ENCODE measurements at places on chromosomes 11 and 22.
A peak's percentile ranks its signal among the peaks of the same experiment; 100 is the strongest.

GRCh38 chr11:68946416-68947090 is 34.2 kb downstream of the MRGPRD start:
- DNase-seq, result peak; percentile 53

DNA sequence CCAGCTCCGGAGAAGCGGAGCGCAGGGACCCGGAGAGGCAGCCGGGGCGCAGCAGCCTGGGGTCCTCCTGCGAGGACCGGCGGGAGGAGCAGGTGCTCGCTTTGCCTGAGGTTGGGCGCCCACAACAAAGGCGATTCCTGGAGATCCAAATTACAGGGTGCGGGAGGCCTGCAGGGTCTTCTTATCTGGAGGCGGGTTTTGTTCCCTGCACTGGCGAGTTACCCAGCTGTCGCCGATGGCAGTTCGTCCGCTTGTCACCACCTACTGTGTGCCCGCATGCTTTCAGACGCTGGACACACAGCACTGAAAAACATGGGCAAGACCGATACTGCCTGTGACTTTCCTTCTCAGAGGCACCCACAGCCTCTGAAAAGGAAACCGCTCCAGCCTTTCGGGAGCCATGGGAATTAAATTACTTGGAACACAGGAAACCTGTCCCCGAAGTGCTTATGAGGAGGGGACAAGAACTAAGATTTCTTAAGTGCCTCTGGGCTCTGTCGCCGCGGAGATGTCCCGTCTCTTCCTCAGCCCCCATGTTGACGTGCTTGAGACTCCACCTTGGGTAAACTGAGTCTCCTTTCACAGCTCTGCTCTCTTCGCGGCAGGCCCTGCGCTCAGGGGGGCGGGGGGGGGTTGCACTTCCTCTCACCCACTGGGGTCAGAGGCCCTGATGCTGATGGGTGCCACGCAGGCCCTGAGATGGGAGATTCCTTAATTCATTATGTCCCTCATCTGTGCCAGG is 1.3 kb upstream of the ZFTA start:
- peak; percentile 21 for DNase-seq

DNA sequence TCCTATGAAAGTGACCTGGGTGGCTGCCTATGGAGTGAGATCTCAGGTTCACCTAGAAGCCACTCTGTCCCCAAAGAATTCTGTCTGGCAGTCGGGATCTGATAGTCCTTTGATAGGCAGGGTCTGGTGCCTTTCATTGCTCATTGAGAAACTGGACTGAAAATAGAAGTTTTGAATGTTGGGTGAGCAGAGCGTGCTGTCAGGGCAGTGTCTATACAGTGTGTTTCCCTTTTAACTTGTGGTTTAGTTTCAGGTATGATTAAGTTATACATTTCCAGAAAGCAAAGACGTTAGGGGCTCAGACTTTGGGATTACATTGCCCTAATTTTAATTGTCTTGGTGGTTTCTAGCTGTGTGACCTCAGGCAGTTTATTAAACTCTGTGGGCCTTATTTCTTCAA is 111.3 kb upstream of the PAX6 start:
- DNase-seq, result no peak

GRCh38 chr11:28877340-28877739 is 769.2 kb downstream of the METTL15 start:
- DNase-seq, result peak; percentile 8

DNA sequence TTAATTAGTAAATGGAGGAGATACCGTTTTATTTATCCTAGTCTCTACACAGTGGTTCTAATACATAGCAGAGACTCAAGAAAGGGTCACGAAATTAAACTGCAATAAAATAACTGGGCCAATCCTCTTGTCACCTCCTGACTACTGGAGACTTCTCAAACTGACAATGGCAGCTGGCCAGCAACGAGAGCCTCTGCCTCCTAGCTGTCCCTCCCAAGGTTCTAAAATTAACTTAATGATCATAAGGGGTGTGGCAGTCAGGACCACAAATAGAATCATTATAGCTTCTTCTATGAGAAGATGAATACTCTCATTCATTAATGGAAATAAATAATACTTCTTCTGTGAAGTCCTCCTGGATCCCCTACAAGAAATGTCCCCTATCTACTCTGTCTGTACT is 63.8 kb upstream of the APOA1 start:
- no peak for DNase-seq

GRCh38 chr22:24285245-24285644 is 14.6 kb downstream of the SPECC1L start:
- DNase-seq, result no peak

DNA sequence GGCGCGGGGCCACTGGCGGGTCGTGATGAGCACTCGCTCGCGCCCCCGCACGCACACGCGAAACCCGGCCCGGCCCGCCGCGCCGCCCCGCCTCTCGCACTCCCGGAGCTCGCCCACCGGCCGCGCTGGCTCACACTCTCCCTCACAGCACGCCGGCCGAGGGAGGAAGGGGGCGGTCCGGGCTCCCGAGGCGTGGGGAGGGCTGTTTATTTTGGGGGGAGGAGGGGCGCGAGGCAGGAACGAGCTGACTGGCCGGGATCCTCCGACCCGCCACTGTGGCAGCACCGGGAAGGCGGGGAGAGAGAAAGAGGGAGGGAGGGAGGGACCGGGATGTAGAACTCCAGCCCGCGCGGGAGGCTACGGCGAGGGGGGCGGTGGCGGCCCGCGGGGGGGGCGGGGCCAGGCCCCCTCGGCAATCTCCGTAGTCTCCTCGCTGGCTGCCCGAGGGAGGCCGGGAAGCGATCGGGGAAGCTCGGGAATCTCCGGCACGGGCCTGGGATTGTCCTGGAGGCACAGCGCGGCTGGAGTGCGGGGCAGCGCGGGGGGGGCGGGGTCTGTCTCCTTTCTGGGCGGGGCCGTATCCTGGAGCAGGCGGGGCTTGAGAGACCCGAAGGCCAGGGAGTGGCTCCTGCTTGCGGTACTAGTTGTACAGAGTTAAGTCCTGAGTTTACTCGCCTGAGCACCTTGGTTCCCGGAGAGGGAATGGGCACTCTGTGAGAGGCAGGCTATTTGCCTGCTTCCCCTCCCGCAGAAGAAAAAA is at the start of gene RBFOX2:
RBFOX2 (minus strand) TSS at position 179 of the 760 bp plus-strand sequence. CDS start 399 bp downstream, outside the sequence.
- peak; percentile 97 for DNase-seq

- DNase-seq, result no peak
Observed at GRCh38 chr11:35791088-35791958, 128.7 kb downstream of the TRIM44 start.

GRCh38 chr11:123682696-123683410 is 28.4 kb upstream of the SCN3B start:
- DNase-seq, result no peak

DNA sequence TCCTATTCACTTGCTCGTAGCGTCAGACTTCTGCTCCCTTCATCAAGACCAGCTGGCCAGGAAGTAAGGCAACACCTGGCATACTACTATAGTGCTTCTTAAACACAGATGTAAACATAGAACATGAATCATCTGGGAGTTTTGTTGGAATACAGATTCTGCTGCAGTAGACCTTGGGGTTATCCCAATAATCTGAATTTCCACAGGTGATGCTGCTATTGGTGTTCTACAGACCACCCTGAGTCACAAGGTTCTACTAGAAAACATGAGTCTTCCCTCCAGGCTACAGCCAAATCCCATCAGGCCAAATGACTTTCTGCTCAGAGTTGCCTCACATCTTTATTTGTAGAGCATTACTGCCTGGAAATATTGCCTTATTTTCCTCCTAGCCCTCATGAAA is 175.2 kb downstream of the NELL1 start:
- DNase-seq, result no peak

GRCh38 chr11:294780-295179 is 4.5 kb downstream of the IFITM5 start:
- no peak for DNase-seq

GRCh38 chr11:33532257-33532656 is 168.4 kb downstream of the C11orf91 start:
- DNase-seq, result no peak

Measured in endothelial cell of umbilical vein (primary cell).